M059J (cell line): ENCODE measurements at places on chromosomes 2 and 18.

- DNase-seq: no peak
Observed at GRCh38 chr2:167240671-167241070, 352.4 kb downstream of the XIRP2 start.

DNA sequence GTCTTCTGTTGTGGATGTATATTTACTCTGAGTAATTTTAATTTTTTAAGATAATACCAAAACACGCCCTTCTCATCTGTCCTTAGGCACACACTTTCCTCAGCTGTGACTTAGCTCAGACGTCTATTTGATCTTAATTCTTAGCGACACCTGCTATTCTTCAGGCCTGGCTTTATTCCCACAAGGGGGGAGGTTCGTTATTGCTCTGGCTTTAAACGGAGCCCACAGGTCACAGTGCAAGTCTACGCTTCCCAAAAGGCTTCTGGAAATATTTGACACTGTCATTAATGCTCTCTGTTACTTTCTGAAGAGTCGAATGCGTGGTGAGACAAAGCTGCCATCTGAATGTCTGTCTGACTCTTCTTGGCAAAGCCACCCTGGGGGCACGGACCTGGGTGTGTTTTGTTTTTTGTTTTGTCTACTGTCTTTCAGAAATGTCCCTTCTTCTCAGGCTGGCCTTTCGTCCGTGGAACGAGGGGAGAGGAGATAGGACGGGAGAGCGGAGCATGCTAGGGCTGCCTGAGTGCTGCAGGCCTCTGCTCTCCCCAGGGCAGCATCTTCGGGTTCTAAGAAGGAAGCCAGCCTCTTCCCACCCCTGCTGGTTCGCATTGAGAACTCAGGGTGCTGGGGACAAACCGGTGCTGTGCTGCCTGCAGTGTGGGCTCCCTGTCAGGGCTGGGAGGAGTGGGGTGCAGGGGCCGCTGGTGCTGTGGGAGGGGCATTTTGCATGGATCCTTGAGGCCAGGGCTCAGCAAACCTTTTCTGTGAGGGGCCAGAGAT lies 61.9 kb downstream of the ASAP2 start:
- no peak for DNase-seq

DNA sequence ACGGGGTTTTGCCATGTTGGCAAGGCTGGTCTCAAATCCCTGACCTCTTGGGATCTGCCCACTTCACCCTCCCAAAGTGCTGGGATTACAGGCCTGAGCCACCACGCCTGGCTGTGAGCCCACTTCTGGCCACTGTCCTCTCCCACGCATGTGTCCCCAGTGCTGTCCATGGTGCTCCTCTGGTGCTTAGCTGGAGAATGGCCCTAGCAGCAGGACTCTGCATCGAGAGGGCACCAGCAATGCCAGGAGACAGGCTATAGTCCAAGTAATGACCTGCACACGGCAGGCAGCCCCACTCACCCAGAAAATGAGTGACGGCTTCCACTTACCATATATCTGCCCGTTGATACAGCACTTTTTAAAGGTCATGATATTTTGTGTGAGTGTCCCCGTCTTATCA lies 66.3 kb upstream of the NARS1 start:
- DNase-seq: no peak

GRCh38 chr2:203959672-203960071 lies 23.1 kb downstream of the ICOS start:
- no peak for DNase-seq

- peak; percentile 93 for DNase-seq
Observed at GRCh38 chr18:77065221-77065981, 67.2 kb downstream of the MBP start.

- DNase-seq: no peak
Observed at GRCh38 chr18:13522256-13522655, 204.1 kb downstream of the FAM210A start.
